MCF 10A (cell line): ENCODE measurements at places on chromosomes 3 and 15.

- DNase-seq = no peak
- H3K27me3 ChIP-seq = no peaks in the 10 kb centered on the region
- no peaks in the 10 kb centered on the region for H3K4me1 ChIP-seq
- H3K27ac ChIP-seq = no peak overlapping the region
- no peak overlapping the region for H3K4me3 ChIP-seq
Measured at GRCh38 chr15:47987461-47987860, 133.3 kb upstream of the SLC24A5 start.

DNA sequence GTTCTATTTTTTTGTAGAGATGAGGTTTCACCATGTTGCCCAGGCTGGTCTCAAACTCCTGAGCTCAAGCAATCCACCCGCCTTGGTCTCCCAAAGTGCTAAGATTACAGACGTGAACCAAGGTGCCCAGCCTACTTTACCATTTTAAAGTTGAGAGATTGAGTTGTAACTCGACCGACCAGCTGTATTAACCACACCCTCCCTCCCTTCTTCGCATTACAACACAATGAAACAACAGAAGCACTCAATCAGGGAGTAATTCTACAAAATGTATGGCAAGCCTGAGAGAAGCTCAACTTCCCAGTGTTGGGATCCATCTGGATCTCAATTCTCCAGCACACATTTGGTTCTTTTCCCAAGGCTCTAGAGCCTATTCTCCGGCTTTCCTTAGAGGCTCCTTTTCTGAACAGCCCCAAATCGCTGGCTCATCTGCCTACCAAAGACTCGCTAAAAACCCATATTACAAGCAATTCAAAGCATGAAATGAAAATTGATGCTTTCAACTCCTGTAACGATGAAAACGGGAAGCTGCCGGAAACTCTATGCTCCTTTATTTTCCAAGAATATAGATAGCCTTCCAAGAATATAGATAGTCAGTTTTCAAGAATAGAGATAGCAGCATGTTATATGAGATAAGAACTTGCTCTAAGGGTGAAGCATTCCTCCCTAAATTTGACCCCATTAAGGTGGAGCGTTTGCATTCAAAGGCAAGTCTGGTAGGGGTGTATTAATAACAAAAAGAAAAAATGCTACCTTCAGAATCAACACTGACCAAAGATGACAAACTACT, 450.9 kb downstream of the MAGI1 start:
- no peak for DNase-seq
- H3K36me3 ChIP-seq = no peaks in the 10 kb centered on the region
- H3K4me1 ChIP-seq = no peaks in the 10 kb centered on the region
- H3K27ac ChIP-seq = no peak overlapping the region
- H3K4me3 ChIP-seq = no peak overlapping the region
- H3K27me3 ChIP-seq = no peaks in the 10 kb centered on the region

DNA sequence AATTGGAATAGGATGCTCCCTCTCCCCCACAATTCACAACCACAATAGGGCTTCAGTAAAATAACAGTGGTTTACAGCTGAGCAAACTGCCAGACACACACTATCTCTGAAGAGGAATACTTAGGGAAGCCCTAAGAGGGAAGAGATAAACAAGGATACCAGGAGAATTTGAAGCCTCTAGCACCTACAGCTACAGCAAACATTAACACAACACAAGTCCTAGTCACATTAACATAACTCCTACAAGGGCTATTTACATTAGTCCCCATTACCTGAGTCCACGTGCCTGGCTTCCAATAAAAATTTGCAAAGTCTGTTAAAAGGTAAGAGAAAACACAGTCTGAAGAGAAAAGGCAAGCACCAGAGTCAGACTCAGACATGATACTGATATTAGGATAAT, 346.9 kb upstream of the CDIN1 start:
- no peaks in the 10 kb centered on the region for H3K27me3 ChIP-seq
- no peak overlapping the region for H3K4me3 ChIP-seq
- no peak overlapping the region for H3K27ac ChIP-seq
- DNase-seq = no peak

DNA sequence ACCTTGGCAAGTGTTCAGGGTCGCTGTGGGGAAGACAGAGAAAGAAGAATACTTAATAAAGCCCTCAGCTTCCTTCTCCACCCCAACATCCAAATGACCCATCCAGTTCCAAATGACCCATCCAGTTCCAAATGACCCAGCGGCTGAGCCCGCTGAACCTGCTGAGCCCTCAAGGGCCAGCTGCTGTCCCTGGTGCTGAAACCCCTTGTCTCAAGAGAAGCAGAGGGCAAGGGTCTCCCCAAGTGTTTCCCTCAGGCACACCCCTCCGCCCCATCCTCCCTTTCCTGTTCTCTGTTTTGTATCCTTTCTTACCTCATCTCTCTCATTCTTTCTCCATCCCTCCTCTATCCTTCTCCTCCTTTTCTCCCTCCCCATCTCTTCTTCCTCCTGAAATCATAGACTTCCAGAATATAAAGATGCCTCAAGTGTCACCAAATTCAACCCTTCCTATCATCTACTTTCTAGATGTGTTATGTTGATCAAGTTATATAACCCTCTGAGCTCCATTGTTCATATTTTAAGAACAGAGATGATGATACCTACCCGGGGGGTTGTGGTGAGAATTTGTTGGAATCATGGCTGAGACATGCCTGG, 29.0 kb downstream of the CCDC33 start:
- no peak overlapping the region for H3K27ac ChIP-seq
- peaks cover 99% of the 10 kb centered on the region for H3K27me3 ChIP-seq
- no peaks in the 10 kb centered on the region for H3K36me3 ChIP-seq
- peak; percentile 51 for DNase-seq

- no peak overlapping the region for H3K27ac ChIP-seq
- H3K27me3 ChIP-seq = no peaks in the 10 kb centered on the region
- H3K4me1 ChIP-seq = peaks cover 22% of the 10 kb centered on the region
- no peak for DNase-seq
- H3K36me3 ChIP-seq = no peaks in the 10 kb centered on the region
Measured at GRCh38 chr3:115806501-115806900, 183.2 kb downstream of the GAP43 start.

DNA sequence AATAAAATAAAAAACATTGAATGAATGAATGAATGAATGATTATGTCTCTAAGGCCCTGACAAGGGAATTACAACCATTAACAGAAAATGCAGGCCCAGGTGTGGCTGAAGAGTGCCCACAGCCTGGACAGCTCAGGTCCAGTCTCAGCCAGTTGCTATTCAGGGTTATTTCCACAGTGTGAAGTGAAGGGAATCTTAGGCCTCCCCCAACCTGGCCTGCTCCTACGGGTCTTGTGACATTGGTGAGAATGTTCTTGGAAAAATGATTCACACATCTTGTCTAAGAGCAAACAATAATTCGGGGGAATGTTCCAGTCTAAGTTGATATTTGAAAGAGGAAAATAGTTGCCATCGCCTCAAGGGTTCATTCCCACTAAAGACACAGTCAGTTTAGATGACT, 37.0 kb downstream of the MINDY4B start:
- no peak overlapping the region for H3K27ac ChIP-seq
- peaks cover 6% of the 10 kb centered on the region for H3K36me3 ChIP-seq
- no peaks in the 10 kb centered on the region for H3K27me3 ChIP-seq
- peaks cover 6% of the 10 kb centered on the region for H3K4me1 ChIP-seq
- peak; percentile 26 for DNase-seq

DNA sequence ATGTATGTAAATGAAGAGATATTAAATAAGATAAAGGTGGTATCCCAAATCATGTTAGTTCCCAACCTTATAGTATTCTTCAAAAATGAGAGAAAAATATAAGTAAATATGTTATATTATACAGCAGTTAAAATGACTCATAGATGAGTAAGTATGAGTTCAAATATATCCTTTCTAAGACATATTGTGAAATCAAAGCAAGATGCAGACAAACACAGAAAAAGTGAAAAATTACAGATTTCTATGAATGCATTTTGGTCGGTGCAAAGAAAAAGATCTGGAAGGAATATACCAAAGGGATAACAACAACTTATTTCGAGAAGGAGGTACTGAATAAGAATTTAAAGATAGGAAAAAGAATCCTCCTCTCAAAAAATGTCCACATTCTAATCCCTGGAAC, 181.2 kb upstream of the TTC14 start:
- no peaks in the 10 kb centered on the region for H3K36me3 ChIP-seq
- H3K27ac ChIP-seq = peak overlapping the region; percentile 44
- no peaks in the 10 kb centered on the region for H3K27me3 ChIP-seq
- DNase-seq = peak; percentile 34
- H3K4me1 ChIP-seq = peaks cover 21% of the 10 kb centered on the region

DNA sequence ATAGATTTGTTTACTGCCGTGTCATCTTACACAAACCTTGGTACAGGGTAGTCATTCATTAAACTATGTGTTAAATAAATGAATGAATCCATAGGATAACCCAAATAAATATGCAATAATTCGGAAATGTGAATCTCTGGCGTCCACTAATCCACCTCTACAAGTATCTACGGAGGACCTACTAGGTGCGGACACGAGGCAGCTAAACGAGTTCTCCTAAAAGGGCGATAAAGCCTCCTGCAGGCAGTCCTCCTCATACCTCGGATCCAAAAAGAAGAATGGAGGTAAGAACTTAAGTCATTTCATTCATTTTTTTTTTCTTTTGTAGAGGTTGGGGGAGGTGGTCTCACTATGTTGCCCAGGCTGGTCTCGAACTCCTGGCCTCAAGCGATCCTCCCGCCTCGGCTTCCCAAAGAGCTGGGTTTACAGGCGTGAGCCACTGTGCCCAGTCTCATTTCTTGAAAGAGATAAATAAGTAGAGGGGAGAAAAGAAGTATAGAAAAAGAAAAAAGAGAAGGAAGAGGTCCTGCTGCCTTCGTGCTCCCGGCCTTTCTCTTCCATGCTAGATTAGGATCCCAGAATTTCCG, 706 bp upstream of the RPL35A start:
- no peaks in the 10 kb centered on the region for H3K27me3 ChIP-seq
- peak overlapping the region; percentile 100 for H3K27ac ChIP-seq
- H3K36me3 ChIP-seq = peaks cover 45% of the 10 kb centered on the region
- peaks cover 22% of the 10 kb centered on the region for H3K4me1 ChIP-seq
- DNase-seq = no peak
- peak overlapping the region; percentile 96 for H3K4me3 ChIP-seq

DNA sequence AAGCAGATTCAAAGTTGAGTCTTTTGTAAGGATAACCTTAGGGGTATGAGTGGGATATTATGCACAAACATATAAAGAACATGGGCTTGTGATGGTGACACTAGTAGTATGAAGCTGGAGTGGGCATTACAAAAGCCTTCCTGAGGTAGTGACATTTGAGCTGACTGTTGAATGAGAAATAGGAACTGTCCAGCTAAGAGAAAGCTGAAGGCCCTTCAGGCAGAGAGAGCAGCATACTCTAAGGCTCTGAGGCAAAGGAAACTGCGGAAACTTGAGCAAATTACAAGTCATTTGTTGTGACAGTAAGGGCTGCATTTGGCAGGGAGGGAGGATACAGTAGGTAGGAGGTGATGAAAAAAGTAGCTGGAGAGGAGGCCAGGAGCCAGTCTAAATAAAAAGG, 190.7 kb upstream of the CD96 start:
- H3K36me3 ChIP-seq = no peaks in the 10 kb centered on the region
- peak; percentile 5 for DNase-seq
- H3K27ac ChIP-seq = no peak overlapping the region
- no peak overlapping the region for H3K4me3 ChIP-seq
- no peaks in the 10 kb centered on the region for H3K27me3 ChIP-seq
- H3K4me1 ChIP-seq = peaks cover 11% of the 10 kb centered on the region

- no peak overlapping the region for H3K4me3 ChIP-seq
- no peak for DNase-seq
- no peaks in the 10 kb centered on the region for H3K36me3 ChIP-seq
- peaks cover 29% of the 10 kb centered on the region for H3K27me3 ChIP-seq
- H3K4me1 ChIP-seq = no peaks in the 10 kb centered on the region
Measured at GRCh38 chr15:54149115-54149531, 170.9 kb downstream of the UNC13C start.

DNA sequence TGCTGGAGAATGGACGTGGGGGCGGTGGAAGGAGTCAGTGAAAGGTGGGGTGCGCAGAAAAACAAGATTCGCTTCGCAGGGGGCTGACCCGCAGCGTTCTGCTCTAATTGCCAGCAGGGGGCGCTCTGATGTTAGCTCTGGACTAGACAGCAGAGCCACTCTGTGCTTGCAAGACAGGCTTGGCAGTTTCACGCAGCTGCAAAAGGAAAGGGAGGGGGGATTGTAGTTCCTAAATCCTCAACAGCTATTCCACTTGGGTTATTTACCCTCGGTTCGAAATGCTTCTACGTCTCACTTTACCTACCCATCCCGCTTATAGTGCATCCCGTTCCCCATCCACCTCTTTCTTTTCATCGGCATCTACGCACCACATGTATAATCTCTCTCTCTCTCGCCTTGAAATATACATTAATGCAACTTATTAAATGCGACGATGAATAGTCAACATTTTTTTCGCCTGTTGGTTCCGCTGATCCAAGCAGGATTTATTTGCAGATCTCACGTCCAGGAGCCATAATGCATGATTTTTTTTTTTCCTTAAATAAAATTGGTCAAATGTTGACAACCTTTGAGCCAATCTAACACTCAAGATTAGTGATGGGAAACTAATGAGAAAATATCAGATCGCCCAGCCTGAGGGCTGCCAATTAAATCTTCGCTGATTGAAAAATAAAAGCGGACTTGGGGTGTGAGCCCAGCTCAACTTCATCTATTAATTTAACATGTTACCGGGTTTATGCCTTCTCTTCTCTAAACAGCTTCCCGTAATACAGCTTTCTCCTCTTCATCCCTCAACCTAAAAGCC, 216.4 kb downstream of the MEIS2 start:
- H3K4me1 ChIP-seq = peaks cover 10% of the 10 kb centered on the region
- H3K27ac ChIP-seq = no peak overlapping the region
- peak; percentile 83 for DNase-seq
- peak overlapping the region; percentile 23 for H3K4me3 ChIP-seq
- no peaks in the 10 kb centered on the region for H3K36me3 ChIP-seq

- no peak overlapping the region for H3K4me3 ChIP-seq
- no peak overlapping the region for H3K27ac ChIP-seq
- peaks cover 6% of the 10 kb centered on the region for H3K4me1 ChIP-seq
- no peaks in the 10 kb centered on the region for H3K27me3 ChIP-seq
- H3K36me3 ChIP-seq = no peaks in the 10 kb centered on the region
Measured at GRCh38 chr15:98609144-98609852, 39.0 kb upstream of the IGF1R start.

GRCh38 chr3:133996251-133996661, 33.5 kb downstream of the SLCO2A1 start:
- H3K4me3 ChIP-seq = no peak overlapping the region
- DNase-seq = no peak
- no peaks in the 10 kb centered on the region for H3K27me3 ChIP-seq
- no peak overlapping the region for H3K27ac ChIP-seq
- peaks cover 7% of the 10 kb centered on the region for H3K4me1 ChIP-seq
- no peaks in the 10 kb centered on the region for H3K36me3 ChIP-seq

- H3K4me1 ChIP-seq = peaks cover 12% of the 10 kb centered on the region
- H3K36me3 ChIP-seq = peaks cover 76% of the 10 kb centered on the region
- DNase-seq = no peak
- no peak overlapping the region for H3K4me3 ChIP-seq
Measured at GRCh38 chr3:33826688-33827087, 28.3 kb downstream of the PDCD6IP start.

GRCh38 chr3:147356909-147357900, 49.1 kb downstream of the ZIC4 start:
- H3K27me3 ChIP-seq = peaks cover 94% of the 10 kb centered on the region
- no peak overlapping the region for H3K27ac ChIP-seq
- H3K4me1 ChIP-seq = no peaks in the 10 kb centered on the region
- H3K36me3 ChIP-seq = no peaks in the 10 kb centered on the region
